ENCODE measurements at places on chromosomes 2 and 18.

DNA sequence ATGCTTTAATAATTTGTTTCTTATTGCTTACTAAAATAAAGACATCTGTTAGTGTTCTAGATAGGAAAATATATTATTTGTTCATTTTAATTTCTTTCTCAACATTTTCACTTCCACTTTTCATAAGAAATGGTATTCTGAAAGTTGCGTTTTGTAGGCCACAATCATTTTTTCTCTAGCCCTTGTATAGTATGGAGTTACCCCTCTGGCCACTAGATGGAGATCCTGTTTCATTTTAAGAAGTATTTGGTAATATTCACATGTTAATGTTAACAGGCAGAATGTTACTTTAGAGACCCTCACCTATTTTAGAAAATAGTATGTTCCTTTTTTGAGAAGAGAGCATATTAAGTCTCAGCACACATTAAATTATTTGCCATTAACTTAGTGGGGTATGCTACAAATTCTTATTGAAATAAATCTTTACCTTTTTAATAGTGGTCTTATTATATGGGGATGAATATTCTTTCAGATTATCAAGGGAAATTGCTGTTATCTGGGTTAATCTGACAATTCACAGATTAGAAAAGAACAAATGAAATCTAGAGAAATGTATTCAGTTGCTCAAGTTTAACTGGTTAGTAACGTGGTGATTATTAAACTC is 73.9 kb upstream of the TTC27 start:
- no peak for DNase-seq

GRCh38 chr2:136920652-136921333 is 155.4 kb downstream of the THSD7B start:
- no peak for DNase-seq

DNA sequence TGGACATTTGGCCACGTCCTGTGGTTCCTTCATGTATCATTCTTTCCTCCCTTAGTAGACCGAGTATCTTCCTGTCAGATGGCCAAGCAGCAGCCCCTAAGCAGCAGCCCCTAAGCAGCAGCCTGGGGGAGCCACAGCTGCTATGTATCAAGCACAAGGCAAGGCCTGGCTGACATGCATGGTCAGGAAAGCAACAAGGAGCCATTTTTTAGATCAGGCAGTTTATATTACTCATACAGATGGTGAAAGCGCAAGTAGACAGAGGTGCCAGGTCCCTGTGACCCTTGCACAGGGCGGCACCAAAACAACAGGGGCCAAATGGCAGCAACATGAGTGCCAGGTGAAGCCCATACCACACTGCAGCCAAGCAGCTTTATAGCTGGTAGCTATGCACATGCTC is 22.1 kb downstream of the CHCHD5 start:
- no peak for DNase-seq

- no peak for DNase-seq
These were observed 69.4 kb downstream of the ZDBF2 start for GRCh38 chr2:206343816-206344215.

DNA sequence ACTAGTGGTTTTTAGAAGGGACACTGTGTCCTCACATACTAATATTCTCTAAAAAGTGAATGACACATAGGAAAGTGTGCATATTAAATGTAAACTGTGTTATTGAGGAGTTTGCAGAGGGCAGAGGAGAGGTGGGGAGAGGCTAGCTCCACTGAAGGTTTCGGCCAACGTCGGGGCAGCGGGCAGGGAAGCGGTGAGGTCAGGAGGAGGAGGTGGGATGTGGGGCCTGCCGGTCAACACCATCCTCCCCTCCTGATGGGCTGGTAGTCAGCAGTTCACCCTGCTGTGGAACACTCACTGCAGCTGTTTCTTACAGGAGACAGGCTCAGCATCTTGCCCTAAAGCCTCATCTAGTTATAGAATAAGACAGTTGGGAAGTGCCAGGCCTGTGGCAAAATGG is 74.2 kb downstream of the ARHGEF4 start:
- DNase-seq: no peak

- peak; percentile 64 for DNase-seq
These were observed 5.8 kb upstream of the MRPL33 start for GRCh38 chr2:27765621-27766286.

- no peak for DNase-seq
These were observed 7.8 kb downstream of the FRZB start for GRCh38 chr2:182858671-182859070.

GRCh38 chr2:30373881-30374302 is 73.2 kb upstream of the LCLAT1 start:
- no peak for DNase-seq

DNA sequence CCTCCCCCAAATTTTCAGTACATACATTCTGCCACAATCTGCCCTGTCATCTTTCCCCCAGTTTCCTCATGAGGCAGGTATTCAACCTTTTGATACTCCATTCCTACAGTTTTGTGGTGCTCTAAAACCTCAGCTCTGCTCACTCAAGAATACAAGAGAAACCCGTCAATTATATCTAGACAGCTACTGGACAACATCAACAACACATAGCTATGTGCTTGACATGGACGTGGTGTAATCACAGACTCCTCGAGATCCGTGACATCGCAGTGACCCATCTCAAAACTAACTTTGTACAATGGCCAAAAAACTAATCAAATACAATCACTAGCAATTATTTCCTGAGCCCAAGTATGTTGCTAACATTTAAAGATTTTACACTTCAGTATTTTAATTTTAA is 23.6 kb downstream of the WDSUB1 start:
- DNase-seq: no peak

- no peak for DNase-seq
These were observed 116.7 kb downstream of the PID1 start for GRCh38 chr2:229154381-229154780.

GRCh38 chr18:48418539-48419276 is 9.5 kb upstream of the ZBTB7C start:
- DNase-seq: no peak

GRCh38 chr2:150591496-150592285 is 104.2 kb upstream of the RND3 start:
- no peak for DNase-seq

GRCh38 chr2:239459056-239459455 is 58.2 kb upstream of the HDAC4 start:
- no peak for DNase-seq

- DNase-seq: no peak
These were observed 87.3 kb upstream of the PPP1CB start for GRCh38 chr2:28664120-28664842.

DNA sequence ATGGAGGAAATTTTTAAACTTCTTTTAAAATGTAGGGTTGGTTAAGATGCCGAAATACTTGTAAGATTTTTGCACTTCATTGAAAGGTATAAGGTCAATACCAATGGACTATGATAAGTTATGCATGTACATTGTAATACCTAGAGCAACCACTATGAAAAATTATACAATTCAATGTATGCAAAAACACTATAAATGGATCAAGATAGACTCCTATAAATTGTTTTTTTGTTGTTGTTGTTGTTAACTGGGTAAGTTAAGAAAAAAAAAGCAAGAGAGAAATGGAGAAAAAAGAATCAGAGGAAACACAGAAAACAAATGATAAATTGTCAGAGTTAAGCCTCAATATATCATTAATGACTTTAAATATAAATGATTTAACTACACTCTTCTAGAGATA is 421.2 kb downstream of the TMEM182 start:
- no peak for DNase-seq

DNA sequence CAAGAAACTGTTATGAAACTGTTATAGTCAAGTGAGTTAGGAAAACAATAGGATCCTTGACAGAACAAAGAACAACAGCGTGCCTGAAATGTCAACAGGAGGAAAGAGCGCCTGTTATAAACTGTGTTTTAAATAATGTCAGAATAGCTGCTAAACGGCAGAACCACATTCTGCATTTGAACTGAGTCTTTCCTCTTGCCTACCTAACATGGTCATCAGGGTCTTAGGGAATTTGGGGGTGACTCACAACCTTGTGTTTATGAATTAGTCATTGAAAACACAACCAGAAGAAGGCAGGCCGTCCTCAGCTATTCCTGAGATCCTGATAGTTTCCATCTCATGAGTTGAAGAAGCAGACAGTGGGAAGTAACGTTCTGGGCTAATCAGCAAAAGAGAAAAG is 222.0 kb upstream of the FN1 start:
- DNase-seq: no peak

DNA sequence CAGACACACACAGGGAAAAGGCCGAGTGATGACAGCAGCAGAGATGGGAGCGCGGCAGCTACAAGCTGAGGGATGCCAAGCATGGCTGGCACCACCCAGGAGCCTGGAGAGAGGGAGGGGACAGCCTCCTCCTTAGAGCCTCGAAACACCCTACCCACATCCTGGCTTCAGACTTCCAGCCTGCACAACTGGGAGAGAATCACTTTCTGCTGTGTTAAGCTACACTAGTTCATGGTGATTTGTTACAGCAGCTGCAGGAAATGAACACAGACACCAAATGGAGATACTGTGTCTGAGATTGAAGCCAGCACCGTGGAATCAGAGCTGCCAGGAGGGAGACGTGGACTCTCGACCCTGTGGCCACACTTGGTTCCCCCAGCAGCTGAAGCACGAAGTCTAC is 27.5 kb upstream of the FOSL2 start:
- no peak for DNase-seq

- DNase-seq: no peak
These were observed 2.4 kb downstream of the GLS start for GRCh38 chr2:190882856-190883582.

- DNase-seq: no peak
These were observed 232.2 kb downstream of the IKZF2 start for GRCh38 chr2:212919238-212919637.

DNA sequence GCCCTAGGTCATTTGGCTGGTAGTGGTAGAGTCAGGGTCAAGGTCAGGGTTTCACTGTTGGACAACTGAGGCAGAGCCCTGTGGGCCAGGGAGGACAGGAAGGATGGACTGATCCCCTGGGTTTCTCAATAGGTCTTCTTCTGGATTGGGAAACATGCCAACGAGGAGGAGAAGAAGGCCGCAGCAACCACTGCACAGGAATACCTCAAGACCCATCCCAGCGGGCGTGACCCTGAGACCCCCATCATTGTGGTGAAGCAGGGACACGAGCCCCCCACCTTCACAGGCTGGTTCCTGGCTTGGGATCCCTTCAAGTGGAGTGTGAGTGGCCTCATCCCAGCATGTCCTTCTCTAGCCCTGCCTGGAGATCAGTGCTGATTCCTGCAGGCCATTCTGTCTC is 18.1 kb downstream of the VIL1 start:
- DNase-seq: no peak

DNA sequence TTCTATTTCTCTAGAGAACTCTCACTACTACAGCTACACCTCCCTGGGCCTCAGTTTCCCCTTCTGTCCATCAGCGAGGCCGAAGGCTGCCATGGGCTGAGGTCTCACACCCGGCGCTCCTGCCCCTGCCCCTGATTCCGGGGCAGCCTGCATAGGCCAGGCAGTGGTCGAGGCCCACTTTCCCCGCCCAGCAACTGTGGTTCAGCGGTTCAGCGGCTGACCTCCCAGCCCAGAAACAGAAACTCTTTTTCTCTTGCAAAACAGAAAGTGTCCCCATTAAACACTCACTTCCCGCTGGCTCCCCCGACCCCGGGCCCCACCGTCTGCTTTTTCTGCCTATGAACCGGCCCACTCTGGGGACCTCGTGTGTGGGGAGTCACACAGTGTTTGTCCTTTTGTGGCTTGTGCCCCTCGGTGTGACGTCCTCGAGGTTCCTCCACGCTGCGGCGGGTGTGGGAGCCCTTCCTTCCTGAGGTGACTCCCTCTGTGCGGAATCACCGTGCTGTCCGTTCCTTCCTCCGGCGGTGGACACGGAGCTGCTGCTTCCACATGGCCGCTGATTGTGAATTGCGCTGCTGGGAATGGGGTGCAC is 16.0 kb downstream of the PDCD1 start:
- DNase-seq: peak; percentile 60

DNA sequence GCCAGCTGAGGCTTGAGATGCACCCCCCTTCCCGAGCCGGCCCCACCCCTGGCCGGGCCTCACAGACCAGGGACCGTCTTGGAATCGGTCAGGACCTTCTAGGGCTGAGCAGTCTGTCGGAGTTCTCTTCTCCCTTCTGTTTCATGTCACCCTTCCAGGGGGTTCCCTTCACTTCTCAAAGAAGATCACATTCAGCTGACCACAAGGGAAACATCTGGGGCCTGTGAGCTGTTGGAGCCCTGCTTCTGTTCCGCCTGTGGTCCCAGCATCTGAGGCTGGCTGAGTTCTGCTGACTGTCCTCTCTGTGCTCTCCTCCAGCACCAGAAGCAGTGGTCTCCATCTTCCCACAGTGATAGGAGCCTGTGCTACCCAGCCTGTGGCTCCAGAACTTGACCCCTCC is 106.5 kb downstream of the SEPTIN10 start:
- DNase-seq: no peak

- no peak for DNase-seq
These were observed 92.6 kb downstream of the RIT2 start for GRCh38 chr18:43022874-43023273.

GRCh38 chr2:14907014-14907612 is 274.6 kb downstream of the LRATD1 start:
- DNase-seq: no peak

- DNase-seq: no peak
These were observed 52.2 kb upstream of the PROKR1 start for GRCh38 chr2:68591225-68591624.

DNA sequence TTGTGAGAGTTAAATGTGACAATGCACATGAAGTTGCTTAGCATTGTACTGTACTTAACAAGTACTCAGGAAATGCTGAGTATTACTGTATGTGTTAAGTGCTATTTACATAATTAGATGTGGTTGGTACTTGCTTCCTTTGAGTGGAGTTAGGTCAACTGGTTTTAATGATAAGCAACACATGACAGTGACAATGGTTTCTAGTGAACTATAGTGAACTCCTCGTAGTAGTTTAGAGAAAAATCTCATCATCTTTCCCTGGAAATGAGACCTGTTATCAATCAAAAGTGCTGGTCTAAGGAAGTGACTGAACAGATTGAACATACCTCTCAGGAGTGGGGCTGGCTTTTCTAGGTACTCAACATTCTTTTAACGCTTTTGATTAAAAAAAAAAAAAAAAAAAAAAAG is 29.2 kb upstream of the ZDBF2 start:
- DNase-seq: no peak

GRCh38 chr2:232245111-232245510 is 133.4 kb upstream of the ALPP start:
- no peak for DNase-seq

- DNase-seq: no peak
These were observed 107.3 kb upstream of the ZFP36L2 start for GRCh38 chr2:43333656-43334144.

- peak; percentile 51 for DNase-seq
These were observed 16.2 kb downstream of the KLF7 start for GRCh38 chr2:207149249-207150213.

GRCh38 chr2:96604104-96604503 is 34.0 kb downstream of the KANSL3 start:
- DNase-seq: no peak

- no peak for DNase-seq
These were observed 192.7 kb downstream of the SEPTIN10 start for GRCh38 chr2:109421101-109421500.

- DNase-seq: no peak
These were observed 56.7 kb downstream of the NETO1 start for GRCh38 chr18:72811047-72811446.

Data from stimulated activated CD4-positive, alpha-beta T cell treated with anti-CD3 and anti-CD28 coated beads, Interleukin-2, amount 100 ng/mL, for 24 hours (primary cell).